Keratinocyte (primary cell): ENCODE measurements at places on chromosomes 16 and 17.

DNA sequence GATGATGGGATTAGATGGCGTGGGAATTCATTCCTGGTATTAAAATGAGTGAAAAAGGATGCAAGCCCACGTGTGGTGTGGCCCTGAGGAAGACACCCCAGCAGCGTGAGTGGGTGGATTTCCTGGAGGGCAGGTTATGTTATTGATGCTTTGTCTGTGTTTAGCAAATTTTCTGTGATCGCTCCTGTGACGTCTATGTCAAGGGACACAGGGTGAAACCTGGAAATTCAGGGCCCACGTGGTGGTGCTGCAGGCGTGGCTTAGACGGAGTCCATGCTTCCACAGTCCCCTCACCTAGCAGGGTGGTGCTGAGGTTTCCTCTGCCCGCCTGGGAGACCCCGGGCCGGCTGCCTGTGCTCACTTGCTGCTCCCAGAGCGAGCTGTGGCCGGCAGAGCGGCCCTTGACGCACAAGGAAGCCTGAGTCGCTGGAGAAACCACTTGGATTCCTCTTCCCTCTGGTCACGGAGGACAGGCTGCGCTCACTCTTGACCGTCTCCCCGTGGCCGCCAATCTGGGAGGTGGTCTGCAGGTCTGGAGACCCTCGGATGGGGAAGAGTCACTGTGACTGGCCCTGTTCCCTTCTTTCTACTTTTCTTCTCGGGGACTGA is 23.4 kb downstream of the BAIAP2 start:
- DNase-seq = no peak

- DNase-seq = no peak
Observed at GRCh38 chr16:66652661-66653360, 43.7 kb downstream of the CMTM4 start.

GRCh38 chr17:69593716-69594115 is 179.2 kb downstream of the MAP2K6 start:
- no peak for DNase-seq

DNA sequence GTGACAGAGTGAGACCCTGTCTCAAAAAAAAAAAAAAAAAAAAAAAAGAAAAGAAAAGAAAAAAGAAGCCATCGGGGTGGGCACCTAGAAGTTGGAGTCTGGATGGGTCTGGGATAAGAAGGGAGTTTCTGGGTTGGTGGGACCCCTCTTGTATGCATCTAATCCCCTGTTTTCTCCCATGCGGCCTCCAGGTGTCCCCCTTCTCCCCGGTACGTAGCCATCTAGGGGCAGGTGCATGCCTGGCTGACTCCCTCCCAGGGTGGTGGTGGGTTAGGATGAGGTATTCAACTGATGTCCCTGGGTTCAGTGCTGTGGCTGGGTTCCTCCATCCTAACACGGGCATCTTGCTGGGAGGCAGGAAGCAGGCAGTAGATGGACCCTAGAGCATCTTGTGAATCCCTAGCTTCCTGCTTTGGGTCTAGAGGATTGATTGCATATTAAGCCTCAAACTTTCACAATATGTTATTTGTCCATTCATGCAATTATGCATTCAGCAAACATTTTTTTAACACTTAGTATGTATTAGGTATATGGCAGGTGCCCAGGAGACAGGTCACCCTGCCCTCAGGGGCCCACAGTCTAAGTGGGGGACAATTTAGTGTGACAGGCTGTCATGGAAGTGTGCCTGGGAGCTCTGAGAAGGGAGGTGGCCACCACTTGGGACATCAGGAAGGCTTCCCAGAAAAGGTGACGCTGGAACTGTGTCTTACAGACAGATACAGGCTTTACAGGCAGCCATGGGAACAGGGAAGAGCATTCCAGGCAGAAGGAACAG is 13.1 kb downstream of the FMNL1 start:
- DNase-seq = no peak

DNA sequence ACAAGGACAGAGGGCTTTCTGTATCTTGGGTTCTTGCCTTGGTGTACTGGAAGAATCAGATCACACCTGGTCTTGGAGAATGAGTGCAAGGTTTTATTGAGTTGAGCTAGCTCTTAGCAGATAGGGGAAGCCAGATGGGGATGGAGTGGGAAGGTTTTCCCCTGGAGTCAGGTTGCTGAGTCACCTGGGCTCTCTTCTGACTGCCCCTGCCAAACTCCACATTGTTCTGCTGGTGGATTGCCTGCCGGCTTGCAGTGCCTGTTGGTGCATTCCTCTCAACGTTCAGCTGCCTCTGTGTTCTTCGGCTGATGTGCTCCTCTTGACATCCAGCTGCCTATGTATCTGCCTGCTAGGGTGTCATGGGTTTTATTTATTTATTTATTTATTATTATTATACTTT is 1431.1 kb downstream of the CDH8 start:
- DNase-seq = no peak

DNA sequence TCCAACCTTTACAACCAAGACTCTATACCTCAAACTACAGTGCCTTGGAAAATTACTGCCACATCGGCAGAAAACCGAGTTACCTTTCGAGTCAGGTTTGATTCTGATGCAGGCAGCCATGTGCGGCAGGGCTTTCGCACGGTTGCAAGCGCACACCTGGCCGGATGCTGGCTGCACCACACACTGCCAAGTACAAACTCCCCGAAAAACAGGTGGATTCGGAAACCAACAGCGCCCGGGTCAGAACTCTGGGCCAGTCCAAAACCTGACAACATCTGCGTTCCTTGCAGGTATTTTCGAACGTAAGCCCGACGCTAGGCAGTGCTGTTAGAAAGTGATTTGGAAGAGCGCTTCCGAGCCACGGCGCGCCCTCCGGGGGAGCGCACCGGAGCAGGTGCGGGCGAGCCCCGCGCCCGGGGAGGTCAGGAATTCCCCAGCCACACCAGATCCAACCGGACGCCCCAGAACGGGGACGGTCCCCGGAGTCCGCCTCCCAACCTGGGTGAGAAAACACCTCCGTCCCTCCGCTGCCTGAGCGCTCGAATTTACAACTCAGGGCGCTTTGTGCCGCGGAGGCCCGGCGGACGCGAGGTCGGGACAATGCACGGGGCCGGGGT is 1.2 kb downstream of the USP7 start:
- no peak for DNase-seq

DNA sequence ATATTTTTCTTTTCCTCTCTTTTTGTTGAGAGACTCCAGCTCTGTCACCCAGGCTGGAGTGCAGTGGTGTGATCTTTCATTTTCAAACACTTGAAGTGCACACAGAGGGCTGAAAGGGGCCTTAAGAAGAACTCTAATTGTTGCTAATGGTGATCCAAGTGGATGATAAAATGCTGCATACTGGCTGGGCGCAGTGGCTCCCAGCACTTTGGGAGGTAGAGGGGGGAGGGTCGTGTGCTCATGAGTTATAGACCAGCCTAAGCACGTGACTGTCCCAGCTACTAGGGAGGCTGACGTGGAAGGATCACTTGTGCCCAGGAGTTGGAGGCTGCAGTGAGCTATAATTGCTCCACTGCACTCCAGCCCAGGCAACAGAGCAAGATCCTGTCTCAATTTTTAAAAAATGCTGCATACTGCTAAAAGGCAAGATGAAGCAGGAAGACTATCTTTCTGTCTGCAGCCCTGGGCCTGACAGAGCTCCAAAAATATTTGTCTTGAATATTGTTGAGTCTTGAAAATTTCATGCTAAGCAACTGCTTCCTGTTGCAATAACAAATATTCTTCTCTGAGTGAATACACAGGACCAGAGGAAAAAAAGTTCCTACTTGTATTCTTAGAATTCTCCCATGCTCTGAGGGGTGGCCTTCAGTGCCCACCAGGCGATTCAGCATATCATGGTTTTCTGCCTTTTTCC is 63.7 kb upstream of the AKTIP start:
- DNase-seq = no peak

DNA sequence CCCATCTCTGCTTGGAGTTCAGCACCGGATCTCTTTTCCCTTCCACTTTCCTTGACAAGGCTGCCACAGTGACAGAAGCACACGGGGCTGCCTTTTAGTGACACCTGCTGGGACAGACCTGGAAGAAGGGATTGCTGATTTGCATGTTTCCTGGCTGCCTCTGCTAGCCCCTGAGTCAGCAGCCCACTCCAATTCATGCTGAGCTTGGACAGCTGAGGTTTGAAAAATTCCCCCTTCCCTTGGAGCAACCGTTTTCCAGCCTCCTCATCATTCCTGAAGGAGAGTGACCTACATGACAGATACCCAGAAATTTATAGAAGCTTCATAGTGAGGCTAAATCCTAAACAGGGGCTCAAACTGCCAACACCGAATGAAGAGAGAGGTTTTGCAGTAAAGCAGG is 18.8 kb upstream of the RBL2 start:
- no peak for DNase-seq

- DNase-seq = no peak
Observed at GRCh38 chr16:4693956-4694641, 737 bp downstream of the NUDT16L1 start.

DNA sequence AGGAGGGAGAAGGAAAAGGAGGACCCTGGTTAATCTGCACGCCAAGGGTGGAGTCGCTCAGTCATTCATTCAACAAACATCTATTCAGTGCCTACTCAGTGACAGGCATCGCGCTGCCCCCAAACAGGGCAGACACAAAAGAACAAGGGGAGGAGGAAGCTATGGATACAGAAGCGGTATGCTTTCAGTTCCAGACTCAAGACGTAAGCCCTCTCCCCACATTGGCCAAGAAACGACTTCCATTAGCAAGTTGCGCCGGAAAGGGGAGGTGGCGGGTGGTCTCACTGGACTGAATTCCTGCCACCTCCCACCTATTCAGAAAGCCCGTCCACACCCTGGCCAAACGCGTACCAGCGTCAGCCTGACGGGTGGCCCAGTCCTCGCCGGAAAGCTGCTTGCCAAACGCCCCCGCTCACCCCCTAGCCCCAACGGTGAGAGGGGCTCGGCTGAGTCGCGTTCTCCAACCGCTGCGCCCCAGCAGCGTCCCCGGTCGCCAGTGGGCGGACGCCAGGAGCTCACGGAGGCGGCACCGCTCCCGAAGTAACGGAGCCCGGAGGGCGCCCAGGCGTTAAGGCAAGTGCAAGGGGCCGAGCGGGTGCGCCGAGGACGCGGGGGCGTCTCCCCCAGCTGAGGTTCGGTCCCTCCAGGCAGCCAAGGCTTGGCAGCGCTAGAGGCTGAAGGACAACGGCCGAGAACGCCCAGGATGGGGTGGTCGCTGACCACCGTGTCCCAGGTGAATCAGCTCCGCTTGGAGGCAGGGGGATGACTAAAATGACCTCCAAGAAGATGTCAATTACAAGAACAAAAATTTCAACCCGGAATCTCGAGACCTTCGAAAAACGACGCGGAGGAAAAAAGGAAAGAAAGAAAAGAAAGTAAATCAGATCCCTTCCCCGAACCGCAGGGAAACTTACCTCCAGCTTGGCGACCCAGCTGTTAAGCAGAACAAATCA is 470.7 kb downstream of the SOX9 start:
- DNase-seq = no peak

DNA sequence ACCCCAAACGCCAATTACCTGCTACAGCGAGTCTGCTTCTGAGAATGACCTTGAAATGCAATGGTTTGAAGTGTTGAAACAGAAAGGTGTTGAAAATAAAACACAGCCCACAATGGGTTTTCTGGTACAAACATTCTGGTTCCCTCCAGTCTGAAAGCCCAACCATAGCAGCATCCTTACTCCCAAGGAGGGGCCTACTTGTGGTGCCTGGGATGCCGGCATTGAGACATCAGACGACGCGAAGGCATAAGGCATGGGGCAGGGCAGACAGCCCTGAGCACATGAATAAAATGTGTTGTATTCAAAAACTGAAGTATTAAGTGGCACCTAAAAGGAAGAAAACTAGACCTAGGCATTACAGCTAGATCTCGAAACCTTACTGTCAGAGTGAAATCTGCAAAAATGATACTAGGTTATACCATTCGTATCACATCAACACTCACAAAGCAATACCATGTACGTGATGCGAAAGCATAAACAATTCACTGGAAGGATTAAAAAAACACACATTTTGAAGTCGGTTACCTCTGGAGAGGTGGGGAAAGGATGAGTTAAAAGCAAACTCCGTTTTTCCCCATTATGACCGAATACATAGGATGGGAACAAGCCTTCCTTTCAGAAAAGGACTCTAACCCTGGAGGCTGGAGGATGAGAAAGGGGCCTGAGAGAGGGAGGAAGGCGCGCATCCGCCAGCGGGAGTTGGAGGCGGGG is 702 bp downstream of the NUDT21 start:
- no peak for DNase-seq

GRCh38 chr16:67552476-67552875 is 9.8 kb upstream of the CTCF start:
- no peak for DNase-seq

DNA sequence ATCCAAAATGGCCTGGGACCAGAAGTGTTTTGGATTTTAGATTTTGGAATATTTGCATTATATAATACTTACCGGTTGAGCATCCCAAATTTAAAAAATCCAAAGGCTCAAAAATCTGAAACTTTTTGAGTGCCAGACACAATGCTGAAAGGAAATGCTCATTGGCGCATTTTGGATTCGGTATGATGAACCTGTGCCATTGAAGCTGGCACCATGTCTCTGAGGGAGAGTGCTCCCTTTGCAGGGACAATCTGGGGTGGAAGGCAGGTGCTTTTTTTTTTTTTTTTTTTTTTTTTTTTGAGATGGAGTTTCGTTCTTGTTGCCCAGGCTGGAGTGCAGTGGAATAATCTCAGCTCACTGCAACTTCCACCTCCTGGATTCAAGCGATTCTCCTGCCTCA is 17.7 kb downstream of the SMTNL2 start:
- no peak for DNase-seq

- DNase-seq = no peak
Observed at GRCh38 chr17:9361188-9361955, 214.2 kb downstream of the STX8 start.

GRCh38 chr17:56260376-56261002 is 107.2 kb downstream of the ANKFN1 start:
- DNase-seq = no peak

GRCh38 chr16:11370084-11370931 is 25.0 kb downstream of the RMI2 start:
- DNase-seq = no peak

- no peak for DNase-seq
Observed at GRCh38 chr17:34741967-34742366, 162.6 kb downstream of the TMEM132E start.

- DNase-seq = no peak
Observed at GRCh38 chr17:83194186-83194561, 114.8 kb downstream of the METRNL start.

- DNase-seq = no peak
Observed at GRCh38 chr16:22123759-22124490, 31.6 kb downstream of the VWA3A start.

- DNase-seq = no peak
Observed at GRCh38 chr17:40779181-40779909, 3.0 kb downstream of the KRT27 start.

DNA sequence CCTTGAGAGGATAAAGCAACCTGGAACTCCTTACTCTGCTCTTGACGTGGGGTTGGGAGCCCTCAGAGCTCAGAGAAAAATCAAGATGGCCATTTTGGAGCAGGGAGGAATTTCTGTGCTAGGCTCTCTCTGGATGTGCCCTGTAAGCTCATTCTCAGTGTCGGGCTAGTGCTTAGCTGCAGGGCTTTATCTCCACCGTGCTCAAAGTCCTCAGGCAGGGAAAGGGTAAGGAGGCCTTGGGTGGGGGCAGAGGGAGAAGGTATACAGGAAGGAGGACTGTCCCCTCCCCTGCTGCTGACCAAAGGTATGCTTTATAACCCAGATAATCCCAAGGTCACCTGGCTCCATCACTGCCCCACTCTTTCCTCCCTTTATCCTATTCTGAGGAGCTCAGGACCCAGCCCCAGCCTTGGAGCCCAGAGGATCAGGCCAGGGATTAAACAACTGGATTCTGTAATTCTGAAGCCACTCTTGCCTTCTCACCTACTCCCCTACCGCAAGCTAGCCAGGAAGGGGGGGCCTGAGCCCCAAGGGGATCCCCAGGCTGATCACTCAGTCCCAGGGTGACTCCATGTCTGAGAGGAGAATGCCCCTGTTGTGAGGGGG is 1.1 kb downstream of the DHRS11 start:
- DNase-seq = no peak

- no peak for DNase-seq
Observed at GRCh38 chr17:32752934-32753333, 124.0 kb downstream of the MYO1D start.
